Transverse colon (tissue), 4 donors: ENCODE measurements at places on chromosomes 6 and 20.

- DNase-seq: no peak
Measured at GRCh38 chr6:111852725-111853124, 20.5 kb downstream of the FYN start.

GRCh38 chr6:87174078-87174579 lies 18.8 kb downstream of the ZNF292 start:
- DNase-seq: no peak

DNA sequence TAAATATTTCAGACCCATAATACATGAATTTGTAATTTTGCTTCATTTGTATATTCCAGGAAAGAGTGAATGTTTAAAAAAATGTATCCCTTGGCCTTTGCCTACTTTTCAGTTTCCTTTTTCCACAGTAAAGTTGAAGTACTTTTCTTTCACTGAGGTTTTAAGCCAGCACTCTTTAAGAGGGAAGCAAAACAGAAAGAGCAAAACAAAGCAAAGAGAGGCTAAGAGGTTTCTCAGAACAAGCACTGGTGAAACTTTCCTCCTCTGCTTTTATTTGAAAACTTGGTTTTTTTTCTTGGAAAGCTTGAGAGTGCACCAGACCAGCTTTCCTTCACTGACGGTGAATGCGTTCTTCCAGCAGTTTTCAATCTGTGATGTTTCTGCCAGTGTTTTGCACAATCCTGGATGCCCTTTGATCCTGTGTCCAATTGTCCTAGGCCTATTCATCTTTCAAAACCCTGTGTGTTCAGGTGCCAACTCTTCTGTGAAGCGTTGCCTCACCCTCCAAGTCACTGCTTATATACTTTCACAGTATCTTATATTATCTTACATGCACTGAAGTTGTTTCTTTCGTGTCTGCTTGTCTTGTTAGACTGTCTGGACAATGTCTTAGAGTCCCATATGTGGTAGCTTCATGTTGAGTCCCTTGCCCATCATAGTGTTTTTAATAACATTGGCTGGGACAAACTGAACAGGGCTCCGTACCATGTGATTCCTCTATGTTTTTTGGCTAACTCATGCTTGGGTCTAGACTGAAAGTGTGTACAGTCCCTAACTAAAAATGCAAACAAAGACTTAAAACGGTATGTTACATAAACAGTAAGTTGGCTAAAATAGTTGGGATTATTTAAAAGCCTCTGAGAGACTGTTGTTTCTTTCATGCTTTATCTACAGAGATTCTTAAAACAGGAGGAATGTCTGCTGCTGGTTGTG lies 1.9 kb downstream of the RNF217 start:
- peak; percentile 51 for DNase-seq

DNA sequence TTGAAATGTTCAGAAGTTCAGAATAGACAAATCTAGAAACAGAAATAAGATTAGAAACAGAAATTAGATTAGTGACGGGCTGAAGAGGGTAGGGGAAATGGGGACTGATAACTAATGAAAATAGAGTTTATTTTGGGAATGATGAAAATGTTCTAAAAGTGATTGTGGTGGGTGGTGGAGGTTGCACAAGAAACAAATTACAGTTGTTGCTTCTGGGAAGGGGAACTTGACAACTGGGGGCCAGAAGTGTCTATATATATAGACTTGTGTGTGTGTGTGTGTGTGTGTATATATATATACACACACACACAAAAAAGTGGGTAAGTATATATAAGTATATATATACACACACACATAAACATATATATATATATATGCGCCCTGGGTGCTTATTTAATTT lies 86.5 kb upstream of the RREB1 start:
- DNase-seq: no peak

GRCh38 chr6:44253307-44254101 lies 3.8 kb downstream of the SLC35B2 start:
- DNase-seq: peak; percentile 68

- DNase-seq: no peak
Measured at GRCh38 chr6:53287336-53288225, 61.2 kb downstream of the ELOVL5 start.

DNA sequence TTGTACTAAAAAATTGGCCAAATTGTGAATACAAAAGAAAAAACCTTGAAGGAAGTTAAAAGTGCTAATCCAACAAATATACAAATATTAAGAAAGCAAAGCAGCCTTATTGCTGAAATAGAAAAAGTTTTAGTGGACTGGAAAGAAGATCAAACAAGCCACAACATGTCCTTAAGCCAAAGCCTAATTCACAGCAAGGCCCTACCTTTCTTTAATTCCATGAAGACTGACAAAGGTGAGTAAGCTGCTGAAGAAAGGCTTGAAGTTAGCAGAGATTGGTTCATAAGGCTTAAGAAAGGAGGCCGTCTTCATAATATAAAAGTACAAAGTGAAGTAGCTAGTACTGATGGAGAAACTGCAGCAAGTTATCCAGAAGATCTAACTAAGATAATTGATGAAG lies 53.5 kb downstream of the TINAG start:
- DNase-seq: no peak

GRCh38 chr20:59356662-59357165 lies 56.3 kb downstream of the EDN3 start:
- DNase-seq: no peak

DNA sequence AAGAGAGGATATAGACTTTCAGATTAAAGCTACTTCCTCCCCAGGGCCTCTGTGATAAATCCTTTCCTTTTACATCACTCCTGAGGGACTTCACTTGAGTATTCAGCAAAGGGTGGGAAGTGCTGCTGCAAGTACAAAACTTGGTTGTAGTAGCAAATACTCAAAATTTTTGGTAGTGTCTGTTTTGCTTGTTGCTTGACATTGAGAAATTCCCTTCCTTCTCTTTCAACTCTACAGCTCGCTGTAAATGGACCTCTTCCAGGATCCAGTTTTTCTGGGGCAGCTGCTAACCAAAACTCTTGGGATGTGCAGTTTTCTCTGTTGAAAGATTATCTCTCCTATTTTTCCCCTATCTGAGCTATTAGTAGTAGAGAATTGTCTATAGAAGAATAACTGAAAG lies 472.0 kb downstream of the CD109 start:
- DNase-seq: no peak

- peak; percentile 57 for DNase-seq
Measured at GRCh38 chr6:117605169-117605826, 3.0 kb upstream of the GOPC start.

DNA sequence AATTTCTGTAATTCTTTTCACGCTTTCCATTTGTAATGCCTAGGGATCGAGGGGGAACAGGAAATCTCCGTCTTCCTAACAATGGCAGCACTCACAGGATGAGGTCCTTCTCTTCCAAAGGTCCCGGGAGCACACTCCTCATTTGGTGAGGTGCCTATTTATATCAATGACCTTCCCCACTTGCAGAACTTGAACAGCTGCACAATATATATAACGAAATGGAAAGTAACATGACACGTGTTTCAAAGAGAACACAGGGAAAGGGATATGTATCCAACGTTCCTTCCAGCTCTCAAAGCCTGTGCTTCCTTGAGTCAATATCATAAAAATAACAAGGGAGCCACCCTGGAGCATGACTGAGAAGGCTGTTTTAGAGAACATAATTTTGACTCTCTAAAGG lies 78.6 kb upstream of the RBM24 start:
- DNase-seq: peak; percentile 28

DNA sequence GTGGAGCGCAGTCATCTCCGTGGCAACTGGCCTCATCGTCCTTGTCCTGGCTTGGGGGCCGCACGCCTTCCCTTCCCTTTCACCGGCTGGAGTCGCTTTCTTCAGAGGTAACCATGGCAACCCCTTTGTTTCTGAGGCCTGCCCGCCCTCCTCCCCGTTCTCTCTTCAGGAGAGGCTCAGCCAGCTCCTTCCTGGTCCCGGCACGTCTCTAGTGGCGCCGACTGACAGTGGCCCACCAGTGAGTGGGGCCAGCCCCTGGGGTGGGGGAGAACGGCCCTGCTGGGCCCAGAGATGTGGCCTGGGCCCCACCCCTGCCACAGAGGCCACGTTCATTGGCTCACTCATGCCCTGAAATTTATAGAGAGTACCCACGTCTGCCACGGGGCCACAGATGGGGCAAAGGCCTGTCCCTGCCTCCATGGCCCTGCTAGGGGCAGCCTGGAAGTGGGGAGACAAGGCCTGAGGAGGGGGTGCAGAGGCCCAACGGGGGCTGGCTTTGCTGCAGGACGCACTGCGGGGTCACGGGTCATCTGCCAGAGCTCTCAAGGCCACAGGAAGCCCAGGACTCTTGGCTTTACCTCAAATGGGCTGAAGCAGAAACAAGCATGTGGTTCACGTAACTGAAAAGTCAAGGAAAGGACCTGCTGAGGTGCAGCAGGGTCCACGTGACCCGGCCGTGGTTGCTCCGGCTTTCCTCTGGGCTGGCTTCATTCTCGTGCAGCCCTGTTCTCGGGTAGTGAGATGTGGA lies 1.4 kb upstream of the OSBPL2 start:
- DNase-seq: no peak

GRCh38 chr6:137699031-137699683 lies 167.9 kb upstream of the TNFAIP3 start:
- no peak for DNase-seq

DNA sequence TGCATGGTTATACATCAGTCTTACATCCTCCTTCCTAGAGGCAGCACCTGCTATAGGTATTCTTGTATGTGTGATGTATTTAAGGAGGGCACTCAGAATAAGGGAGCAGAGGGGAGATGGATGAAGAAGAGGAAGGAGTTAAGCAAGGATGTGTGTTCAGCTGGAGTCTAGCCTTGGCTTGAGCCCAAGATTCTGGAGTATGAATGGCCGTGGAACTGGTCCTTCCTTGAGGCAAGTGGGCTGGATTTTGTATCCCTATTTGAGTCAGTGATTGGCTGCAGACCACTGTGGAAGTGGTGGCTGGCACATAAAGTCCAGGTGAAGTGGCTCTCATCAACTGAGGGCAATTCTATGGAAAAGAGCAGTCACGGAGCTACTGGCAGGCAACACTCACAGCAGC lies 112.0 kb upstream of the RNF24 start:
- no peak for DNase-seq

DNA sequence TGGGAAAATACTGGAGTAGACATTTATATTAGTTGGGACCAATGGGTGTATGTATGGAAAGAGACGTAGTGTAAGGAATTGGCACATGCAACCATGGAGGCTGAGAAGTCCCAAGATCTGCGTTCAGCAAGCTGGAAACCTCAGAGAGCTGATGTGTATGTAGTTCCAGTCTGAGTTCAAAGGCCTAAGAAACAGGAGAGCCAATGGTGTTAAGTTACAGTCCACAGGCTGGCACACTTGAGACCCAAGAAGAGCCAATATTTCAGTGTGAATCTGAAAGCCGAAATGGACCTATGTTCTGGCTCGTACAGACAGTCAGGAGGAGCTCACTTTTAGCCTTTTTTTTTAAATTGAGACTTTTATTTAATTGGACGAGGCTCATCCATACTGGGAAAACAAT lies 244.2 kb downstream of the CDKAL1 start:
- DNase-seq: no peak

DNA sequence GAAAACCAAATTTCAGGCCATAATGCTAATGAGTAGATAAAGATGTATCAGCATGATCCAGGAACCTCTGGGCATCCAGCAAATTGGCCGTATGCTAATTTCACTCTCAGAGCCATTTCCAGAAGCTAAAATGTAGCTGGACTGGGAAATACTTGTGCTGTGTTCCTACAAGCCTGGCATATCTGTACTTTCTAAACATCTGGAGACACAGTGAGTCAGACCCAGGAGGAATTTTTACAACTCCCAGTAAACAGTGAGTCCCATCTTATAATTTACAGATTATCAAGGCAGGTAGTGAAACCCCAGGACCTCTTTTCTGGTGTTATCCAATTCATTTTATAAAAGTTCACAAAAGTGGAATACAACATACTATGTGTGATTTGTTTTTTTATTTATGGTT lies 683.0 kb upstream of the ADGRB3 start:
- DNase-seq: no peak

DNA sequence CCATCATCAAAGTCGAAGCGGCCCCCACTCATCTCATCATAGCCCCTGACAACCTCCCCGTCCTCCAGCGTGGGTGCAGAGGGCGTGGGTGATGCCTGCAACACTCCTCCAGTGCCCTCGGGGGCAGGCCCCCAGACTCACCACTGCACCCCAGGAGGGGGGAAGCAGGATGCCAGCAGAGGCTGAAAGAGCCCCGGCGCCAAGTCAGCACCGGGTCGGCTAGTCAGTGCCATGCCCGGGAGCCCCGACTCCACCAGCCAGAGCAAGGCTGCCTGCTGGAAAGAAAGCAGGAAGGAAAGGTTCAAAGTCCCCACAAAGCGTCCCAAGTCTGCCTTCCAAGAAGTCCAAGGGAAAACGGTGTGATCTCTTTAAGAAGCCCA lies 324 bp downstream of the JPH2 start:
- peak; percentile 40 for DNase-seq

GRCh38 chr6:4319981-4320683 lies 184.8 kb upstream of the ECI2 start:
- DNase-seq: no peak

- DNase-seq: no peak
Measured at GRCh38 chr6:158041370-158041769, 59.7 kb downstream of the SYNJ2 start.

DNA sequence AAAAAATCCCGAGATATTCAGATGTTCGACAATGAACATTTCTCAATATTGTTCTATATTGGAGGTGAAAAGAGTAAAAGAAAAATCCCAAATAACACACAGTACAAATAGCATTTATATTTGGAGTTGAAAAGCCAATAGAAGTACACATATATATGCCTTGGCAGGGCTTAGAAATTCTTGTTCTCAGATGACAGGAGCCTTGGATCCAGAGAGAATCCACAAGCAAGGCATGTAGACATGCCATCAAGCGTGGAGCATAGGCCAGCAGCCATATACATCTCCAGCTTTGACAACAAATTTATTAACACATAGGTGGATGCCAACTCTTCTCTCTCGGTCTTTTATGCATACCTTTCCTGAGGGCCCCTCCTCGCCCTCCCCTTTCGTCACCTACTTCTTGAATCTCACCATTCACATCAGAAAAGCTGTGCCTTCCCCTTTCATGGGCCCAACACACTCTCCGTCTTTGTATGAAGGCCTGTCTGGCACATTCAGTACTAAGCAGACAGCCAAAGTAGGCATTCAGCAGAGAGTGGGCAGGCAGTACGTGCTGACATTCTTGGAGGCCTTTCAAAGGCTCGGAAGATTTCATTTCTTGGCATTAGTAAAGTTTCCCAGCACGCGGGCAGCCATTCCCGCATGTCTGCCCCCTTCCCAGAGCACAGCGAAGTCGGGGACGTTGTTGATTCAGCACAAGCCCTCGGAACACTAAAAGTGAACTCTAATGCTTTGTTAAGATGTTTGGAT lies 18.2 kb downstream of the NEDD9 start:
- no peak for DNase-seq

GRCh38 chr6:13795041-13795750 lies 19.2 kb downstream of the MCUR1 start:
- peak; percentile 88 for DNase-seq

DNA sequence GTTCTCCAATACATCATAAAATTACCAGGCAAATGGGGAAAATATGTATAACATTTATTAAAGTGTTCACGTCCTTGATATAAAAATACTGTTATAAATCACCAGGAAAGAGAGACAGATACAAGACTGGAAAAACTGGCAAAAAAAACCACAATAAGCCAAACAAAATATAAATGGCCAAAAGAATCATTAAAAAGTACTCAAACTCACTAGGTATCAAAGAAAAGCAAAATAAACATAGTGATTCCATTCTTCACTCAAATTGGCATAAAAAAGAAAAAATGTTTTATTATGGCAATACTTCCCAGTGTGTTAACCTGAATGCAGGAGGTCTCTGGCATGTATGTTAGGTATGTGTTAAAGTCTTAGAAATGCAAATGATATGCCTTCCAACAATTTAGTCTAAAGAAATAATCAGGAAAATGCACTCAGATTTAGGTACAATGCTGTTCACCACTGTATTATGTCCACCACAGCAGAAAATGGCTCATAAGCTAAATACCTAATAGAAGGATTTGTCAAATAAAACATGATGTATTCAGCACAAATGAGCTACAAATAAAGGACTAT lies 21.4 kb downstream of the SLC23A2 start:
- DNase-seq: no peak
